ENCODE measurements at places on chromosomes 3 and 15.

DNA sequence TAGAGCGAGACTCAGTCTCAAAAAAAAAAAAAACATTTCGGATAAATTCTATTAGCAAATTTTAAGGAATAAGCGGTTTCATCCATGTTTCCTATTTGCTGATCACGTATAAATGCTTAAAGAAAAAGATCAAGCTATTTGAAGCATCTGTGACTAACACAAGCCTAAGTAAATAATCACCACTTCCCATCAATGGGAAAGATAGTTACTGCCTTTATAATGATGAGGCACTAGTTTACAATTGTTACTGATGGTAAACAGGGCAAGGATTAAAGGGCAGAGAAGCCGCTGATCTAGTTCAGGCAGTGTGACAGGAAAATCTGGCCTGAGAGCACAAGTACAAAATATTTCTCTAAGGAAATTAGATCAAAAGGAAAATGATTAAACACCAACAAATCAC is 13.7 kb downstream of the CLPX start:
- no peak for DNase-seq

DNA sequence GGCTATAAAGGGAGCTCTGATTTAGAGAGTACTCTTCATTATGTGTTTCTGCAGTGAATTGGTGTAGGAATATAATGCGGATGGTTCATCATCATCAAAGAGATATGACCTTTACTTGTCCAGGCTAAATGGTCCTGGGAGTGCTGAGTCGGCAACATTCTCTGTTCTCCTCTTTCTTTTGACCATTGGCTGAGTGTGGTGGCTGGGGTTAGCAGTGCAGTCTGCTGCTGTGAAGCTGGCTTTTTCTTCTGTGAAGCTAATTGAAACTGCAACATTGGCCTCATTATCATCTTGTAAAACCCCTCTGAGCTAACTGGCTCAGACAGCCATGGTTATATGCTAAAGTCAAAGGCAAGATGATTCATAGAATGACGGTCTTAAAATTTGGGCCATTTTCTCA is 83.8 kb downstream of the THRB start:
- no peak for DNase-seq

DNA sequence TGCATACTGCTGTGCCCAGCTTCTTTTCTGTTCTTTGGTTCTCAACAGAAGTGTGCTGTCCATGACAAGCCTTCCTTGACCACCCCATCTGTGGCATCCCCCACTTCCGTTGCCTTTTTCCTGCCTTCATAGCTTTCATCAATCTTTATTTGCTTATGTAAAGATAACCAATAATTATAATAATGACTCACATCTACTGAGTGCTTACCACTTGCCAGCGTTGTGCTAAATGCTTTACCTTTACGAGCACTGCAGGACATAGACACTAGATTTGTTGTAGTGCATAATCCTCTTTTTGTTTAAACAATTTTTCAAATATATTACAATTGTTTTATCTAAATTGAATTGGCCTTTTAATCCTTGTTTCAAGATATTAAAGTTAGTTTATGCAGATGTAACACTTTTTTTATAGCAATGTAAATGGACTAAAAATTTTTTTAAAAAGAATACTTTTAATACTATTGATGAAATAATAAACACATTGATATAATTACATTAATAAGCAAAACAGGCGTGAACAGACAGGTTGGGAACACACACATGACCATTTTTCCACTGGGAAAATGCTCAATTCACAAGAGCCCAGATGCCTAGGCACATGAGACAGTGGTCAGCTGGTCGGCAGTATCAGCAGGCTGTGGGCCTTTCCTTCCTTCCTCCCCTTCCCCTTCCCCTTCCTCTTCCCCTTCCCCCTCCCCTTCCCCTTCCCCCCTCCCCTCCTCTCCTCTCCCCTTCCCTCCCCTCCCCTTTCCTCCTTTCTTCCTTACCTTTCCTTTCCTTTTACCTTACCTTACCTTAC is 42.5 kb downstream of the TRAK1 start:
- no peak for DNase-seq

GRCh38 chr3:170809975-170810357 is 60.0 kb downstream of the RPL22L1 start:
- no peak for DNase-seq

- DNase-seq = no peak
Observed at GRCh38 chr3:42226470-42227425, 39.2 kb downstream of the CCK start.

- DNase-seq = peak; percentile 46
Observed at GRCh38 chr3:134473868-134474546, 11.8 kb downstream of the ANAPC13 start.

DNA sequence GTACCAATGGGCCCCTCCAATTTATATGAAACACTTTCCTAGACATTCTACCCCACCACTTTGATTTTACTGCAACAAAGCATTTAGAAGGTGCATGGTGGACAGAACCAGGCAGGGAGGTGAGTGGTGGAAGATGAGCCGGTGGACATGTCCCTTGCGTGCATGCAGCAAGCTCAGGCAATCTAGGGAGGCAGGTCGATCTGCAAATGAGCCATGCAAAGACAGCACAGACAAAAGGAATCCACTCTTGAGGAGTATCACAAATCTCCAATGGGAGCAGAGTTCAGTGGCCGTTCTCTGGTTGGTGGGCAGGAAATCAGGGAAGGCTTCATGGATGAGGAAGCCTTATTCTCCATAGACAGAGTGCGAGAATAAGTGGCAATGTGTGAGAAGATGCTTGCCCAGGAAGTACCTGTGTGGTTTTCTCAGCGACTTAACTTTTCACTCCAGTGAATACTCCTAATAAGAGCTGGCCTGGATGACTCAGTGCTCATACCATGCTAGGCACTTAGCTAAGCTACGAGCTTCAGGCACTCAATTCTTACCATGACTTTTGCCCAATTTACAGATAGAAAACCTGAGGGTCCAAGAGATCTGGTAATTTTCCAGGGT is 152.5 kb downstream of the FOXP1 start:
- no peak for DNase-seq

- no peak for DNase-seq
Observed at GRCh38 chr3:104018541-104018940, 1348.2 kb upstream of the ALCAM start.

DNA sequence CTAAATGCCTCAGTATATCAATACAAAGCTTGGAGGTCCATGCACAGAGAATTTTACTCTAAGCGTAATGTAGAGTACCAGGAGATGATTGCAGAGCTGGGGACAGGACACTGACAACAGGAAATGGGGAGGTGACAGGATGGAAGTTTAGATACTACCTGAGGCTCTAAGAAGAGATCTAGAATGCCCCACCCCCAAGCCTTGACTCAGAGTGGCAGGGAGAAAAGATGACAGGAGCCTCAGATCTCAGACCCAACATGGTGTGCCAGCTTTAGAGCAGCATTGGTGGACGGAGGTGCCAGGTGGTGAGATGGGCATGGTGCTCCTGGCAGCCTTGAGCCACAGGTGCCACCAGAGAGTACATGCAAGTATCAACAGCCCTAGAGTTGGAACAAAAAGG is 62.5 kb downstream of the LYZL4 start:
- no peak for DNase-seq

DNA sequence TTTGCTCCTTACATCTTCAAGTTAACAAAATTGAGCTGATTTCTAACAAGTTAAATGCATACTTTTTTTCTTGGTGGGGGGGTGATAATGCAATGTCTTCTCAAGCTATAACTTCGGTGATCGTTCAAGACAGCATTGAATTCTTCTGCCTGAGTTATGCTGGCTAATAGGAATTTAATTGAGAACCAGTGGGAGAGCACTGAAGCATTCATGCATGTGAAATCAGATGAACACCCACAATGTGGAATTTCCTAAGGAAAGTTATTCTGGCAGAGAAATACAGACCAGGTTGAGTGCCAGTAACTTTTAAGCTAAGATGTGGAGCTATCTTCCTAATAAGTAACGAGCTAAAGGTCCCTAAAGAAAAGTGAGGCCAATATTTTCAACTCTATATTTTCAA is 3.0 kb downstream of the SPATA16 start:
- no peak for DNase-seq

DNA sequence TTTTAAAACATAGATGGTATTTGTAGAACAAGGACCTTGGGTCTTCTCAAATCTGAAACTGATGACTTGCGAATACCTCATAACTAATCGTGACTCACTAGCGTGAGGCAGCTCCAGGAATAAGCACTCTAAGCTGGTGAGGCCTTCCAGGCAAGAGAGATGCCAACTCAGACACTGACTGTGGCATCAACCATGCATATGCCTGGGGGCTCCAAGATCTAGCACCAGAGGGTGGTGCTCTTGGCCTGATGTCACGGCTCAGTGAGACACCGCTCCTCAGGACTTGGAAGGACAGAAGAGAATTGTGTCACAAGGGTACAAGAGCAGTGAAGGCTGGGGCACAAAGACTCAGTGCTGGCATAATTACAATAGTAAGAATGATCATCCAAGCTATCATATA is 125.0 kb upstream of the TRIM42 start:
- no peak for DNase-seq

GRCh38 chr3:133606342-133606741 is 32.9 kb downstream of the CDV3 start:
- DNase-seq = no peak

DNA sequence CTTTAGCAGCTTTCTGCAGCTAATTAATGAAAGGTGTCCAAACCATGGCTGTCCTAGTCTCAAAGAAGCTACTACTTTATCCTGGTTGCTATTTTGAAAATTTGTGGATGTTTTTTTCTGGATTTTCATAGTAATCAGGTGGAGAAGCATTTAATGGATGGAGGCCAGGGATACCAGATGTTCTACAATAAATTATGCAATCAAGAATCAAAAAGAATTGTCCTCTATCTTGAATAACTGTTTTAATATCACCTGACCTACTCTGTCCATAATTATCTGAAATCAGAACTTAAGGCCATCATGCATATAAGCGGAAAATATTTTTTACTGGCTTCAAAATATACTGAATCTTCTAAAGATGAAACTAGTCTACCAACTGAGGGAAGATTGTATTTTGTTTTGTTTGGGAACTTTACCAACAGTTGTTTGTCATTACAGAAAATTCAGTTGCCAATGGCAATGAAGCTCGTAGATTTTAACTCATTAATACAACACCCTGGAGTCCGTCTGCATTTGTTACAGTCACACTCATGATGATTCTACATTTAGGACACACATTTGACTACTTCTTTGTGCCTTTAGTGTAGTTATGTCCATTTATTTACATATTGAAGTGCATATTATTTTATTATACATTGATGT is 762.3 kb upstream of the GRM7 start:
- DNase-seq = no peak

DNA sequence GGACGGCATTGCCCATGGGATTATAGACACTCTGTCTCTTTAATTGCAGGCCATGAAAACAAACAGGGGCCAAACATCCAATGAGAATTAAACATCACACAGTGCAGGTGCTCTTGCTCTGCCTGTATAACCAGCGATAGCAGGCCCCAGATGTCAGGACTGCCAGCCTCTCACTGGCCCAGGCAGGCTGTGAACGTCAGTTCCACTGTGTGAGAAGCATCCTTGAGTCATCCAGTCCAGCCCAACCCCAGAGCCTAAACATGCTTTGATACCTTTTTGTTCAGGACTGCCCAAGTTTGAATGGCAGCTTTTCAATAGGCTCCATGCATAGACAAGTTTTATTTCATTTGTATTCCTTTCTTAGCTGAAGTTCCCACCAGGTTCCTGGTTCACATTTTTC is 189.8 kb downstream of the SLCO3A1 start:
- DNase-seq = no peak

DNA sequence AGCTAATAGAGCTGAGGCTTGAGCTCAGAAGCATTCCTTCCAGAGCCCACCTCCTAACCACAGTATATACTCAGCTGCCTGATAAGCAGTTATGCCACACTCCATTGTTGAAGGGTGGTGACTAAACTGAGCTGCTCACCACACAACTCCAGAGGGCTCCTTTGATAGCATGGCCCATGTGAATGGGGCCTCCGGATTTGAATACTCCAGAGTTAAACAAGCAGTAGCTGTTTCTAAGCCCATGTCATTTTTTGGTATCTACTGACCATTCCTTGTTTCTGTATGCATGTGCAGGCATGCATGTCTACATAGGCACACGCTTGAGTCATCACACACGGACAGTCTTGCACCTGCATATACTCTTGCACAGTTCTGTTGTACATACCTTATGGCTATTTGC is 28.9 kb downstream of the IGSF10 start:
- DNase-seq = no peak

GRCh38 chr15:82952158-82953081 is at the start of gene HOMER2:
TSS of gene HOMER2 (minus strand) at chr15:82952720. CDS start at chr15:82952535, 185 bp downstream.
- no peak for DNase-seq

GRCh38 chr3:4067893-4068292 is 235.3 kb upstream of the SETMAR start:
- no peak for DNase-seq

GRCh38 chr3:149277331-149277813 is 55.7 kb upstream of the CP start:
- DNase-seq = no peak

DNA sequence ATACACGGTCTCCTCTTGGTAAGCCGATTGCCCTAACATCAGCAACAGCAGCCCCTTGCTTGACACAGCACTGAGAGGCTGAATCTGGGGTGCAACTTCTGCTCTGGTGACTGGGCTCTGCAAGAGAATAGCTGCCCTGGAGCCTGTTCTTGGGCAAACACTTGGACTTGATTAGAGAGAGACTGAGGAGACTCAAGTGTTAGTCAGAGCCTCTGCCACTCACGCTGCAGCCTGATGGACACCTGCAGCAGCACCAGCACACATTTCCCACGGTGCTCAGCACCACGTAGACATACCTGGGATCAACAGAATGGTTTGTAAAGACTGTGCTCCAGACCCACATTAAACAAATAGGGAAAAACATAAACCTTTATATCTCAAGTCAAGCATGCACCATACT is 35.8 kb upstream of the UMPS start:
- no peak for DNase-seq

DNA sequence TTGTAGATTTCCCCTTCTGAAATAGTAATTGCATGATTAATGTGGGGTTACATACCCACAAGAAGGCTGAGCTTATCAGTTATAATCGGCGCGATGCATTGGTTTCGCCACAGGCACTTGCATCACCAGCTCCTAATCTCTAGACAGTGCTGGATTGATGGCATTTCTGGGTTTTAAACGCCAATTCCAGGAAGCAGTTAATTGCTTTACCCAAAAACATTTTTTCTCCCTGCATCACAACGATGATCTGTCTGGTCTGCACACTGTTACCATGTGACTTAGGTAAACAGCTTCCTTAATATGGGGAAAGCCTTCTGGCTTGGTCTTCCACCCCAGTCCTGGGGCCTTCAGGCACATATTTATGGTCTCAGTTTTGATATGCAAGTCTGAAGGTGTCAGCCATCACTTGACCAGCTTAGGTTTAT is 70.0 kb upstream of the HEG1 start:
- peak; percentile 42 for DNase-seq

DNA sequence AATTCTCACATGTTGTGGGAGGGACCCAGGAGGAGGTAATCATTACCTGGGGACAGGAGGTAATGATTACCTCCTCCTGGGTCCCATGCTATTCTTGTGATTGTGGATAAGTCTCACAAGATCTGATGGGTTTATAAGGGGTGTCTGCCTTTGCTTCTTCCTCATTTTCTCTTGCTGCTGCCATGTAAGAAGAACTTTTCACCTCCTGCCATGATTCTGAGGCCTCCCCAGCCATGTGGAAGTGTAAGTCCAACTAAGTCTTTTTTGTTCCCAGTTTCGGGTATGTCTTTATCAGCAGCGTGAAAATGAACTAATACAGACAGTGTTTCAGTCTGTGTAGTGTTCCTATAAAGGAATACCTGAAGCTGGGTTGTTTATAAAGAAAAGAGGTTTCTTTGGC is 13.1 kb upstream of the KCTD6 start:
- no peak for DNase-seq
